ENCODE measurements at places on chromosomes 6 and 20. TPM values are rescaled to one million over a fixed set of nuclear protein-coding genes. Genes with fewer than 3 reads are reported as not detected.

GJA1 gene
- 17.5 TPM for total RNA-seq

SLC22A16 gene
- not detected for total RNA-seq

NNAT gene
- 333 TPM for total RNA-seq

MEP1A gene
- total RNA-seq: not detected

PROKR2 gene
- 44.8 TPM for total RNA-seq

NCOA6 gene
- total RNA-seq: 51.6 TPM

RFX6 gene
- total RNA-seq: not detected

TRIM15 gene
- total RNA-seq: not detected

POPDC3 gene
- 0.94 TPM for total RNA-seq

TTBK1 gene
- 26.3 TPM for total RNA-seq

KHDC1L gene
- total RNA-seq: not detected

SEL1L2 gene
- total RNA-seq: 2.2 TPM

AP5S1 gene
- 8.5 TPM for total RNA-seq

CYP39A1 gene
- 3.1 TPM for total RNA-seq
